Skeletal muscle tissue (tissue), 5 donors: ENCODE measurements at places on chromosomes 1 and 21. TPM values are rescaled to one million over a fixed set of nuclear protein-coding genes. Genes with fewer than 3 reads are reported as not detected.

The SLAMF9 gene
- total RNA-seq, result not detected

The SLC1A7 gene
- not detected for total RNA-seq

The BNIPL gene
- total RNA-seq, result 0.52 TPM

The CFHR5 gene
- total RNA-seq, result not detected

The ACKR1 gene
- total RNA-seq, result 4.7 TPM

The TNFRSF18 gene
- 1.6 TPM for total RNA-seq

The TMEM269 gene
- total RNA-seq, result 0.52 TPM

The WDR64 gene
- total RNA-seq, result not detected

The ZBTB17 gene
- 23.5 TPM for total RNA-seq

The FCRLB gene
- total RNA-seq, result 1.0 TPM

The EXO1 gene
- total RNA-seq, result 4.2 TPM

The DPT gene
- 74.6 TPM for total RNA-seq

The MYOG gene
- 247 TPM for total RNA-seq

The MYCL gene
- 1.0 TPM for total RNA-seq

The CENPL gene
- total RNA-seq, result 9.9 TPM

The OR6K3 gene
- not detected for total RNA-seq

The KDF1 gene
- not detected for total RNA-seq

The LEFTY2 gene
- total RNA-seq, result 2.1 TPM

The TRNP1 gene
- under 0.01 TPM for total RNA-seq

The CD5L gene
- total RNA-seq, result not detected

The TNFSF4 gene
- total RNA-seq, result 2.6 TPM

The IL24 gene
- not detected for total RNA-seq

The TP73 gene
- total RNA-seq, result not detected

The OR2L3 gene
- total RNA-seq, result not detected

The CD53 gene
- 19.8 TPM for total RNA-seq

The ENSA gene
- total RNA-seq, result 63.7 TPM

The ESRRG gene
- 25.1 TPM for total RNA-seq

The SUSD4 gene
- 4.7 TPM for total RNA-seq

The CFHR4 gene
- total RNA-seq, result not detected

The OLIG2 gene
- total RNA-seq, result not detected

The NHLH1 gene
- total RNA-seq, result not detected

The CYYR1 gene
- total RNA-seq, result 4.2 TPM

The AIRE gene
- not detected for total RNA-seq

The TTLL10 gene
- not detected for total RNA-seq

The NBPF9 gene
- 12.5 TPM for total RNA-seq

The DVL1 gene
- 44.9 TPM for total RNA-seq

The USH2A gene
- total RNA-seq, result 0.52 TPM

The TCHH gene
- not detected for total RNA-seq

The PRAMEF2 gene
- not detected for total RNA-seq

The TRAF3IP3 gene
- total RNA-seq, result 1.0 TPM

The LENEP gene
- total RNA-seq, result not detected

The PTGFRN gene
- total RNA-seq, result 105 TPM

The RHBDL2 gene
- 0.52 TPM for total RNA-seq

The GJA9 gene
- total RNA-seq, result not detected

The FCAMR gene
- not detected for total RNA-seq

The S100A14 gene
- total RNA-seq, result not detected

The MASP2 gene
- total RNA-seq, result under 0.01 TPM

The IVL gene
- not detected for total RNA-seq

The CELA3A gene
- total RNA-seq, result not detected

The KCNK2 gene
- total RNA-seq, result 2.6 TPM

The DAB1 gene
- total RNA-seq, result 1.6 TPM

The MFAP2 gene
- 19.8 TPM for total RNA-seq

The NEGR1 gene
- total RNA-seq, result 11.0 TPM

The DIRAS3 gene
- total RNA-seq, result 1.6 TPM

The FAM167B gene
- 1.6 TPM for total RNA-seq
